AG04450 (cell line): ENCODE measurements at places on chromosomes 2 and 18.

- no peak for DNase-seq
These were observed 122.7 kb downstream of the CAPN13 start for GRCh38 chr2:30684516-30684915.

- DNase-seq: no peak
These were observed 44.9 kb downstream of the PARD6G start for GRCh38 chr18:80202264-80202998.

DNA sequence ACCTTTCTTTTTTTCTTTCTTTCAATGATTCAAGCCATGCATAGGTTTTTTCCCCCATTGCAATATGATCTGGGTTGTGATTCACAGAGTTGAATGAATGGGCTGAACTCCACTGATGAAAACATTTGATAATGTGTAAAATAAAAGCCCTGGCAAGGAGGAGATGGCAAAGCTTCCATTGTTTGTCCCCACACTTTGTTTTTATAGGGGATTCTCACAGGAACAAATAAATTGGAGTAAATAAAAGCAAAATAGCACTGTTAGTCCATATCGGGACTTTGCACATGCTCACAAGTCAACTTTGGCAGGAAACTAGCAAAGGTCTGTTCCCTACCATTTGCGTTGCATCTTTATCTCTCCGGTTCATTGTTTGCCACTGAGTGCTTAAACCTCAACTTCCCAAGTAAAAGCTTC, 55.7 kb downstream of the MEIS1 start:
- DNase-seq: no peak

DNA sequence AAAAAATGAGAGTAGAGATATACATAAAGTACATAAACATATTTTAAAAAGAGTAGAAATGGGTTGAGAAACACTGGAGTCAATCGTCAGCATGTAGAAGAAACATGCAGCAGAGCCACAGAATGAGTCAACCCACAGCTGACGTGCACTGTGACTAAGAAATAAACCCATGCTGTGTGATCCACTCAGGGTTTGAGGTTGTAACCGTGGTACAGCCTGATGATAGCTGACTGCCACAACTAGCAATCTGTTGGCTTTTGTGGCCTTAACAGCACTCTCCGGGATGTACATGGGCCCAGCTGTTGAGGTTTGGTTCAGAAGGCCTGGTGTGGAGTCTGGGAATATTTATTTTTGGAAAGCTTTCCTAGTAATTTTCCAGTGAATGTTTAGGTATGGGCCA, 554.4 kb upstream of the MEX3C start:
- no peak for DNase-seq

- DNase-seq: no peak
These were observed 41.3 kb upstream of the AGFG1 start for GRCh38 chr2:227430639-227431038.

DNA sequence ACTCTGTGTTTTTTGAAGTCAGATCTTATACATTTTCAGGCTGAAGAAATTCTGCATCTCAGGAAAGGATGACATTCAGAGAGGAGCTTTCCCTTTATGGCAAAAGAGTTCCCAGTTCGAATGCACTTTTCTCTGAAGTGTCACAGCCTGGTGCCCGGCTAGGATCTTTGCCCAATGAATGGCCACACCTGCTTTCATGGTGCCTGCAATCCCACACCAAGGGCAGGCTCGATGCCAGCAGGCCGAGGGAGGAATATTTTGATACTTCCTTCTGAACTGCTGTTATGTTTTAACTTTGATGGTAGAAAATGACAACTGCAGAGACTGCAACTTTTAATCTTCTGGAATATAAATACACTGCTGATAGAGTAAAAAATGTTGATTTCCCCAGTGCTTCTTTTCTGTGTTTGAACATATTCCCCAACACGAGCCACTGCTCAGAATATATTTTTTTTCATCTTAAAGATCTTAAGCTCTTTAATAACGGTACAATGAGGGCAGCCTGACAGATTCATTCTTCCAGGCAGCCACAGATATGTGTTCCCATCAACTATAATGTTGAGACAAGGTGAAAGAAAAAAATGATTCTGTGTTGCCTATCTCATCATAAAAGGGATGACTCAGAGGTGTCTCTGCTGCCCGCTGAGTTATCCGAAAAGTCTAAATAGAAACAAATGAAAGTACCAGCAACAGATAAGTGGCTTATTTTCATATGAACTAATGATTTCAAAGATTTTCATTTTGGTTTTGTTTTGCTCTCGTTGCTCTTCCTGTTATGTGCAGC, 848.5 kb downstream of the DCDC2C start:
- DNase-seq: no peak

GRCh38 chr18:70982292-70982691, 693.4 kb downstream of the SOCS6 start:
- DNase-seq: no peak

DNA sequence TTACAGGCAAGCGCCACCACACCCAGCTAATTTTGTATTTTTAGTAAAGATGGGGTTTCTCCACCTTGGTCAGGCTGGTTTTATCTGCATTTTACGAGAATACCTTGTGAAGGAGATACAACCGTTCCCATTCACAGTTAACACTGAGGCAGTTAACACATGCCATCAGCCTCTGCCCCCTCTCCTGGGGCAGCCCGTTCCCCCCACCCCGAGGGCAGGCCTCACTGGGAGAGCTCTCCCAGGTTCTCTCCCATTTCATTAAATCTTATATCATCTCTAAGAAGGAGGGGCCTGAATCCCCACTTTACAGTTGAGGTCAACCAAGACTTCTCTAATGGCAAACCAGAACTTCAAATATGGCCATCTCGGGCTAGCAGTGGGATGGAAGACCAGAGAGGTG, 95.0 kb upstream of the ST3GAL5 start:
- DNase-seq: no peak

DNA sequence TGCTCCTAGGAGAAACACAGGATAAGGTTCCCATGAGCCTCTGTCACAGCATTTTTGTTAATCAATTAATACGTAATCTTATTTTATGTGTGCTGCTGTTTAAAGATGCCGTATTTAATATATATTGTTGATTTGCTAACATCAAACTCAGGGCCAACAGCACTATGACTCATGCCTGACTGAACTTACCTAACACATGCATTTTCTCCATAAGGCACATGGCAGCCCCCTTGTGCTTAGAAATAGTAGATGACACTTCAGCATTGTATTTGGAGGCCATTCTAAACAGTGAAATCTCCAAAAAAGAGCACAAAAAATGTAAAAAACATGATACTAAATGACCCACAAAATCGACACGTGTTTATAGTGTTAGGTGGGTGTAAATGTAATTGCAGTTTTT, 314.8 kb downstream of the MYCN start:
- DNase-seq: no peak

GRCh38 chr2:159072795-159073194, 104.4 kb downstream of the TANC1 start:
- DNase-seq: no peak

DNA sequence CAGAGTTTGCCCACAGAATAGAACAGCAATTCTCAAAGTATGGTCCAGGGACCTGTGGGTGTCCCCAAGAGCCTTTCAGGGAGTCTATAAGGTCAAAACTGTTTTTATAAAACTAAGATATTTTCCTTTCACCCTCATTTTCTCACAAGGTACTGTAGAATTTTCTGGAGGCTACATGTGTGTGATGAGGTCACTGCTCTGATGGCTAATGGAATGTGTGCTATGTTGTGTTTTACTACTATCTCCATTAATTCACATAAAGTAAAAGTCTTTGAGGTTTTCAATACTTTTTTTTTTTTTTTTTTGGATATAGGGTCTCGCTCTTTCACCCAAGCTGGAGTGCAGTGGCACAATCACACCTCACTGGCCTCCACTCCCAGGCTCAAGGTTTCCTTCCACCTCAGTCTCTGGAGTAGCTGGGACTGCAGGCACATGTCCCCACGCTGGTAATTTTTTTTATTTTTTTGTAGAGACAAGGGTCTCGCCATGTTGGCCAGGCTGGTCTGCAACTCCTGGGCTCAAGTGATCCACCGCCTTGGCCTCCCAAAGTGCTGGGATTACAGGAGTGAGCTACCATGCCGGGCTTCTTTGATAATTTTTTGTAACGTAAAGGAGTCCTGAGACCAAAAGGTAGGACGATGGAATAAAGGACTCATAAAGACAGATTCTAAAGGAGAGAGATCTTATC, 1.8 kb downstream of the TRABD2A start:
- DNase-seq: no peak

- DNase-seq: peak; percentile 30
These were observed 24.9 kb upstream of the RAB10 start for GRCh38 chr2:26008851-26009566.
